ENCODE measurements at places on chromosomes 7 and 10. TPM values are rescaled to one million over a fixed set of nuclear protein-coding genes. Genes with fewer than 3 reads are reported as not detected.
A peak's percentile ranks its signal among the peaks of the same experiment; 100 is the strongest.

GRCh38 chr10:22345301-22346095, at the start of gene SPAG6:
Gene SPAG6, plus strand, starts transcription at chr10:22345496. Its CDS starts 116 bp downstream, at chr10:22345612.
- no peak for DNase-seq

- DNase-seq = no peak
These were observed 49.8 kb upstream of the TNS3 start for GRCh38 chr7:47631711-47632110.

- no peak for DNase-seq
These were observed 148.4 kb downstream of the KLF6 start for GRCh38 chr10:3636356-3637181.

DNA sequence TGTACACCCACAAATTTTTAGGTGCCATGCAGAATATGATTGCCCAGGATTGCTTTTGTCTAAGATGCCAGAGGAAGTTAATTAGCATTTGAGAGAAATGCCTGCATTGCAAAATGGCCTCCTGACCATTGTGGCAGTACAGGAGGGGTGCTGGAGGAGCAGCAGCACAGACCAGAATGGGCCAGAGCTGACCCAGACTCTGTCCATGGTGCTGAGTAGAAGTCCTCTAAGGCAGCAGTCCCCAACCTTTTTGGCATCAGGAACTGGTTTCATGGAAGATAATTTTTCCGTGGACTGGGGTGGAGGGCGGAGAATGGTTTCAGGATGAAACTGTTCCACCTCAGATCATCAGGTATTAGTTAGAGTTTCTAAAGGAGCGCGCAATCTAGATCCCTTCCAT, 217.8 kb upstream of the AGK start:
- DNase-seq = no peak

DNA sequence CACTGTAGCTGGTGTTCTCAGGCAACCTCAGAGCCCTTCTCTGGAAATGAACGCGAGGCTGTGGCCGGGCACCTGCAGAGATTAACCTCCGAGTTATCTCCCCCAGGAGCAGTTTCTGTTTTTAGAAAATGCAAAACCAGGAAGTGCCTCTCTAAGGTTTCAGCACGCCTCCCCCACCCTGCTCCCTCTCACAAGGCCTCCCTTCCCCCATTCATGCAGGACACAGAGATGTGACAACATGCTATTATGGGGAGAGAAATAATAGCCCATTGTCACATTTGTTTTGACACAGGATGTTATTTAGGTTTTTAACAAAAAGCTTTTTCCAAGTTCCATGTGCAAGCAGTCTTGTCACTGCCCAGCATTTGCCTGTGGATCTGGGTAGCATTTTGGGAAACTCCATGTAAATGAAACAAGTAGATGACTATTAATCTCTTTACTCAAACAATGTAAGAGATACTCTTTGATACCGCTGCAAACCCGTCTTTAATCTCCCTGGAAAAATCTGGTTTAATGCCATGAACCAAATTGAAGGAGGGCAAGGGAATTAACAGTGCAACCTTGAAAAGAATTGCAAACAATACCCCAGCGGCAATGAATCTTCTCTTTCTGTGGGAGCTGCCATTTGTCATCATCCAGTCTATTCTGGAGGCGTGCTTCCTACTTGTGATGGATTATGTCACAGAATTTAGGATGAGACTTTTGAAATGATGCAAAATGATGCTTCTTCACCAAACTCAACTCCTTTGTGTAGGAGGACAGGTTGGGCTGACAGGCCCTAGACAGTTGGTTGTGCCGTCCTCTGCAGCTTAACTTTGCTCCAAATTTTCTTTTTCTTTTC, 86.5 kb upstream of the NMT2 start:
- DNase-seq = no peak

- no peak for DNase-seq
These were observed 190.8 kb upstream of the PRKCQ start for GRCh38 chr10:6770846-6771245.

DNA sequence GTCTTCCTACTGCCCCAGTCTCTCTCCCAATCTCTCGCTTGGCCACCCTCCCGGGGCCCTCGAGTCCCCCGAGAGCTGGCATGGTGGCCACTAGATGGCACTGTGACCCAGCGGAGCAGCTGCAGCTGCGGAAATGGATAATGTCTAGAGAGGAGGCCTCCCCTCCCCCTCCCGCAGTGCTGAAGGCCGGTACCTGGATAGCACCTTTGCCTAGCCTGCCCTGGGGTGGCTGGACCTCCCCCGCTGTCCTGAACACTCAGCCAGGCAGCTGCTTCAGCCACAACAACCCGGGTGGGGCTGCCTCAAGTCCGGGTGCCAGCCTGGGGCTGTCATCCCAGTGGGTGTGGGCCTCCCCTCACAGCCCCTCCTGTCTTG, 65.2 kb downstream of the GOLGA7B start:
- DNase-seq = peak; percentile 74

- DNase-seq = no peak
These were observed 178.7 kb upstream of the PRSS58 start for GRCh38 chr7:142436601-142437000.

Gene LRRC4
- 3.2 TPM for total RNA-seq

Gene CALML5
- total RNA-seq = not detected

Gene PRDX3
- 154 TPM for total RNA-seq

Gene RBM20
- 0.48 TPM for total RNA-seq

Gene PHKG1
- 4.3 TPM for total RNA-seq
